ENCODE measurements at places on chromosomes 13 and 19.

DNA sequence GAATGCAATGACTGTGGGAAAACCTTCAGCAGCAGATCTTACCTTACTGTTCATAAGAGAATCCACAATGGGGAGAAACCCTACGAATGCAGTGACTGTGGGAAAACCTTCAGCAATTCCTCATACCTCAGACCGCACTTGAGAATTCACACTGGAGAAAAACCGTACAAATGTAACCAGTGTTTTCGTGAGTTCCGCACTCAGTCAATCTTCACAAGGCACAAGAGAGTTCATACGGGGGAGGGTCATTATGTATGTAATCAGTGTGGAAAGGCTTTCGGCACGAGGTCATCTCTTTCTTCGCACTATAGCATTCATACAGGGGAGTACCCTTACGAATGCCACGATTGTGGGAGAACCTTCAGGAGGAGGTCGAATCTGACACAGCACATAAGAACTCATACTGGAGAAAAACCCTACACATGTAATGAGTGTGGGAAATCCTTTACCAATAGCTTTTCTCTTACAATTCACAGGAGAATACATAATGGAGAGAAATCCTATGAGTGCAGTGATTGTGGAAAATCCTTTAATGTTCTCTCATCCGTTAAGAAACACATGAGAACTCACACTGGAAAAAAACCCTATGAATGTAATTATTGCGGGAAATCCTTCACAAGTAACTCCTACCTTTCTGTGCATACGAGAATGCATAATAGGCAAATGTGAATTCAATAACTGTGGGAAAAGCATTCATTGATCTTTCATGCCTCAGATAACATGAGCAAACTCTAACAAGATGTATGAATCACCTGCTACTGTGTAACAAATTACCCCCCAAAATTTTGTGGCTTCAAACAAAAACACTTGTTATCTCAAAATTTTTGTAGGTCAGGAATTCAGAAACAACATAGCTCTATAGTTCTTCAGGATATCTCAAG, 13.8 kb downstream of the ZNF557 start:
- no peak for DNase-seq

GRCh38 chr13:50104493-50104892, 89.2 kb downstream of the KCNRG start:
- no peak for DNase-seq

GRCh38 chr19:12932392-12933286, 872 bp downstream of the FARSA start:
- DNase-seq = no peak

DNA sequence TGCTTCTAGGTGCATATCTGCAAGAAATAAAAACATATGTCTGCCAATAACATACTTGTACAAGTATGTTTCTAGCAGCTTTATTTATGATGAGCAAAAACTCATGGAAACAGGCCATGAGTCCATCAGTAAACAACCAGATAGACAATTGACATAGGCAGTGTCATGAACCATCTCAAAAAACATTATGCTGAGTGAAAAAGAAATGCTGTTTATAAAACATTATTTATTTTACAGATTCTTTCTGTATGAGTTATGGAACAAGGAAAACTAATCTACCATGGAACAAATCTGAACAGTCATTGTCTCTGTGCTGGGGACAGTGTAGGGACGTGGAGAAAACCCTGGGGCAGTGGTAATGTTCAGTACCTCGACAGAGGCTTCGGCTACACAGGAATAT, 283.9 kb downstream of the UQCRFS1 start:
- no peak for DNase-seq

- no peak for DNase-seq
Measured at GRCh38 chr19:37309834-37310575, 60.9 kb upstream of the ZNF527 start.

DNA sequence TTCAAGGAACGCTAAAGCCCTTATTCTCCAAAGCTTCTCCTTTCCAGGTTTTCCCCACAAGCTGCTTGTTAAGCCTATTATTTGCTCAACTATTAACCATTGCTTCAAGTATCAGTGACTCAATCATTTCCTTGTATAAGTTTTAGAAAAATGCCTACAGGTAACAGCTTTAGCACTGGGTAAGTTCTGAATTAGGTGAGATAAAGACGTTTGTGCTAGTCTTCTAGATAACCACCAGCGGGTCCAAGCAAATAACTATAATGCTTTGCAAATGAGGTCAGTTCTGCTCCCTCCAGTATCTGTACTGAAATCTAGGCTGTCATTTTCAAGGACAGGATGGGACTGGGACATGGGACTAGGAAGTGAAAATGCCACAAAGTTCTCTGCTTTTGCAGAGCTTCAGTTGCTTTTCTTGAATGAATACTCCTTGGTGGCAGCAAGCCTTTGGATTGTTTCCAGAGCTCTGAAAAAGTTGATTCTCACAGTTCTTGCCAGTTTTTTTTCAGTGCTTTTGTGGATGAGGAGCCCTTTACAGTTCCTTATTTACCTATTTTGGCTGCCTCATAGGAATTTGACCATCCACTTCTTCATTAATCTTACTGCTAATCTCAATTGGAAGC, 1487.7 kb downstream of the EFNB2 start:
- no peak for DNase-seq

GRCh38 chr13:64505336-64505910, 2724.7 kb downstream of the PCDH9 start:
- no peak for DNase-seq

- no peak for DNase-seq
Measured at GRCh38 chr13:35514061-35514477, 37.6 kb upstream of the MAB21L1 start.

- no peak for DNase-seq
Measured at GRCh38 chr13:40409278-40409677, 257.2 kb downstream of the FOXO1 start.

DNA sequence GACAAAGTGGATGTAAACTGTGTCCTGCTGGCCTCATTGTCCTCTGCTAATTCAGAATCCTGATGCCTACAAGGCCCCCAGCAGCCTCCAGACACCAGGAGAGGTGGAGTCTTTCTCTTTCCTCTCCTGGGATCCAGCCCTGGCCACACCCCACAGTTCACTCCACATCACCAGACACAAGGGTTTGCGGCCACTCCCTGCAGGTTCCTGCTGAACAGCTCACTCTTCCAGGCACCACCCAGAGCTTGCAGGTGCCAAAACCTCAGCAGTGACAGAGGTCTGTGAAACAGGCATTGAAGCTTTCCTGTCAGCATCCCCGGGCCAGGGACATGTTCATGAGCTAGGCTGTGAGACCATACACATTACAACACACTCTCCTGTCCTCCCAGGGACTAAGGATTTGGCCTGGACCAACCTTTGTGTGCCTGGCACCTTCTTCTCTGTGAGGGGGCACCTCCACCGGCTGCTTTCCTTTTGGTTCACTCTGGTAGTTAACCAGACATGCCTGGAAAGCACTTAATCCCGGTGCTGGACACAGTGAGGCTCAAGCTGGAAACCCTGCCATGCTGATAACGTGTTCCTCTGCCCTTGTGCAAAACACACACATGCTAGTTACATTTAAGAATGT, 11.1 kb upstream of the ATP12A start:
- DNase-seq = no peak

- no peak for DNase-seq
Measured at GRCh38 chr13:77583581-77583980, 48.1 kb downstream of the SCEL start.

- DNase-seq = peak; percentile 36
Measured at GRCh38 chr19:54390942-54391577, 24.2 kb upstream of the TTYH1 start.

DNA sequence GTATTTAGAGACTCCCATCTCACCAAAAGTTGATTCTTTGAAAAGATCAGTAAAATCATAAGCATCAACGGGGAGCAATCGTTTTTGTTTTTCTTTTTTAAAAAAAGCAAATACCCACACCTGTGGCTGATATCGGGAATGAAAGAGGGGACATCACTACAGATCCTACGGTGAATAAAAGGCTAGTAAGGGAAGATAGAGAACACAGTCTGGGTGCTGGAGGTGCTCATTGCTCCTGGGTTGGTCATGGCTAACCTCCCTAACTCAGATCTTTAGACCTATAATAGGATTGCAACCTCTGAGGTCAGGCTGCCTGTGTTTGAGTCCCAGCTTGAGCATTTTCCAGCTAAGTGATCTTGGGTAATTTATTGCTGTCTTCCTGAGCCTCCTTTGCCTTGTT, 1.1 kb downstream of the EHD2 start:
- no peak for DNase-seq

- no peak for DNase-seq
Measured at GRCh38 chr13:79228972-79229371, 177.1 kb downstream of the RBM26 start.

GRCh38 chr19:31338069-31338776, 11.0 kb downstream of the TSHZ3 start:
- DNase-seq = no peak

GRCh38 chr13:112688560-112689302, 1.1 kb upstream of the ATP11A start:
- no peak for DNase-seq

DNA sequence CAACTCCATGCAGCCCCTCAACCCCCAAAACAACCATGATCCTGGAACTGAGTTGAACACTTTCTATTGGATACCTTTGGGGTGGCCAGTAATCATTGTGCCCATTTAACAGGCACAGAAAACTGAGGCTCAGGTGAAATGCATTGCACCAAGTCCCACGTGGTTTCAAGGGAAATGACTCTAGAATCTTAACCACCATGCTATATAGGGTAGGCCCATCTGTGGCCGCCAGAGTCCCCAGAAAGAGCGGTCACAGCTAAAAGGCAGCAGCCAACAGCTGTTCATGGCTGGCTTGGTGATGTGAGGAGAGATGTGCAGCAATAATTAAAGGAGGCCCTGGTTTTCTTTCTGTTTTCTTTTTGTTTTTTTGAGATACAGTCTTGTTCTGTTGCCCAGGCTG, 2.6 kb downstream of the CNN1 start:
- no peak for DNase-seq

DNA sequence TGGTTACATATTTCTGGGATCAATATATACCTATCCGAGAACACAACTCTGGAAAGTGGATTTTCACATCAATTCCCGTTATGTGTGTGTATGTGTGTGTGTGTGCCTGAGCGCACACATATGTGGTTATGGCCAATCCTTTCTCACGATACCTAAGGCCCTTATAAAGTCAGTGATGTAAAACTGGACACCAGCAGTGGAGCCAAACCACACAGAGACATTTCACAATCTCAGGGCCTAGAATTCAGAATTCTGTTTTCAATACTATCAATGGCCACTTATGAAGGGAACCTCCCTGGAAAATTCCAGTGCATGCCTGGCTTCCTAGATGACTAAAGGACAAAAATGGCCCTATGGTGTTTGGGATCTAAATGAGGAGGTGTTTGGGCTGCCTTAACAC, 187.3 kb upstream of the UBL3 start:
- DNase-seq = no peak
